ENCODE measurements at places on chromosomes 6 and 20.

GRCh38 chr20:35434085-35435005 is 3.7 kb downstream of the GDF5 start:
- no peak for DNase-seq

GRCh38 chr20:57678340-57678739 is 31.5 kb downstream of the PMEPA1 start:
- peak; percentile 85 for DNase-seq

GRCh38 chr20:16368645-16369292 is 204.5 kb downstream of the KIF16B start:
- no peak for DNase-seq

DNA sequence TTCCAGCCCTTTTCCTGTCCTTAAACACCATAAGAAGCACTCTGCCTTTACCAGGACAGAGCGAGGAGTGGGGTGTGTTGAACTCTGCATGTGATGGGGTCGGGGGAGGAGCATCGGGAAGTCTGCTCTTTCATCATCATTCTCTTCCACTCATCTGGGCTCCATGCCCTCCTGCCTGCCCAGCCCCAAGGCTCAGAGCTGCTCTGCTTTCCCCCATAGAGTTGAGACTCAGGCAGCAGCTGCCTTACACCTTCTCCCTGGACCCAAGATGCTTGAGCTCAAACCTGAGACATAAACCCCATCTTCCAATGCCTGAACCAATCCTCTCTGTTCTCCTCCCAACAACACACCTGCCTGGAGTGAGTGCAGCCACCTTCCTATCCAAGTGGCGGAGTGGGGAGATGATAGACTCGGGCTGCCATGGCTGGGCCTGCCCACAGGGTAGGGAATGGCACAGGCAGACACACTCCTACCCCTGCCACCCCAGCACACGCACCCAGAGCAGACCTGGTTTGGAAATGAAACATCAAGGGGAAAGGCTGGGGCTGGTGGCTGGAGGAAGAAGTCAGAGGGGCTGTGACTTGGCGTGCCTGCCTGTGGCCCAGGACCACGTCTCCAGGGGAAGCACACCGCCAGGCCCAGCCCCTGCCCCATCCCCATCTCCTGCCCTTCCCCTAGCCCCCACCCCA is 28.4 kb downstream of the TFEB start:
- DNase-seq, result no peak

DNA sequence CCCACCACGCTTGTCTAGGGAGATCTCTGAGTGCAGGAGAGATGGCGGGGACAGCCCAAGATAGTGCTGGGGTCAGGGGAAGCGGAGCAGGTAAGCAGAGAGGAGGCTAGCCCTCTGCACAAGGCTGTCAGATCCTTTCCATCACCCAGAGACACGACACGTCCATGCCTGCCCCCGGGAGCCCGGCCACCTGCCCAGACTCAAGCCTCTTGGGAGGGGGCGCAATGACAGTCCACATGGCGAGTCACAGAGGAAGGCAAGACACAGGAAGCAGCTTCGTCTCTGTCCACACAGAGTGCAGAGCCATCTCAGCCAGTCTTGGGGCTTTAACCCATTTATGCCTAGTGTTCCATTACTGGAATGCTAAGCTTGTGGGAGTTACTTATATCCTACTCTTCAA is 78.4 kb downstream of the PREX1 start:
- no peak for DNase-seq

- DNase-seq, result no peak
Measured at GRCh38 chr6:35367646-35368037, 25.3 kb downstream of the PPARD start.

DNA sequence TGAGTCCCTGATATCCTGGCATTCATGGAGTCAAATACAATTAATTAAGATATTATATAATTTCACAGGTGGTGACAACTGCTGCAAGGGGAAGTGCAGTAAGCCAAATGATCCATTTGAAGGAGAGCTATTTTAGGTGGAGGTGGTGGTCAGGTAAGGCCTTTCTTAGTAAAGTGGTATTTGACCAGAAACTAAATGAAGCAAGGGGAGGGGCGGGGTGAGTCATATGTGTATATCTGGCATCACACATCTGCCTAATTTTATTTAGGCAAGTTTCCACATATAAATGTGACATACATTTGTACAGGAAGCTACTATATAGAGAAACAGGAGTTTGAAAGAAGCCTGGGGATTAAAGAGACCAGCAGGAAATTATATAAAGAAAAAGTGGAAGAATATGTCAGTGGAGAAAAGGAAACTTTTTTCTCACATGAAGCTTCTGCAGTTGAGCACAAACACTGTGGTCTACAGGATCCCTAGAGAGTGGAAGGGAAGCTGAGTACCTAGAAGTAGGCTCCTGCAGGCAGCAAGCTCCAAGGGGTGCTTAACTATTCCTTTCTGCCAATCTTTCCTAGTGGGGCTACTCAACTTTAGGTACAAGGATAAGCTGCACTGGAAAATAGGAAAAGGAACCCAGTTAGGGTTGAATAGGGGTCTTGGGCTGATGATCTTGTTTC is 99.6 kb downstream of the OGFRL1 start:
- no peak for DNase-seq

DNA sequence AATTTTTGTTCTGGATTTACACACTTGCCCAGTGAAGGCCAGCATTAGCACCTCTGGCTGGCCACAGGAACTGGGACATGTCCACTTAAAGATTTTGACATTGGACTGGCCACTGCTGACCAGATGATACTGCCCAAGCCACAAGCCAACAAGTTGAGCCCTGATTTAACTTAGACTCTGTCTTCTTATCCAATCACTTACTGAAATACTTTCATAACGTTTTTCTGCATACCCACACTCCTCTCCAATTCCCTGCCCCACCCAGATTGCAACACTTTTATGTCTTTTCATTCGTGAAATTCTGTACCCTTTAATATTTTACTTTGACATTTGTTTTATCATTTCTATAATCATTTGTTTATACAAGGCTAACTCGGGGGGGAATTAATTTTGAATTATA is 170.3 kb upstream of the TAB2 start:
- DNase-seq, result no peak

GRCh38 chr20:2162823-2163166 is 61.2 kb downstream of the STK35 start:
- no peak for DNase-seq

DNA sequence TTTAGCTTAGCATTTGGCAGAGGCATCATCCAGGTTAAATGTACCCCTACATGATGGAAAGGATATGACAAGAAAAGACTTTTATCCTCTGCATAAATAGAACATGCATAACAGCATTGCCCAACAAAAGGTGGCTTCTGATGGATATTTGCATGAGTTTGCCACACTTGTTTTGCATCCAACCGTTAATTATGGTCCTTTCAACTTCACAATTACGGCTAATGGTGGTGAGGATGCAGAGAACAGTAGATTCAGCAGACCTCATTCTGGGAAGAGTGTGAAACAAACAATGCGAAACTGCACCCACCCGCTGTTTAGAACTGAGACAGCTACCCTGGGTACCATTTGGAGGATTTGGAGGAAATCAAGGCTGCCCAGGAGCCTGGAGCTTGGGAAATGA is 690.9 kb upstream of the CHD6 start:
- DNase-seq, result no peak

DNA sequence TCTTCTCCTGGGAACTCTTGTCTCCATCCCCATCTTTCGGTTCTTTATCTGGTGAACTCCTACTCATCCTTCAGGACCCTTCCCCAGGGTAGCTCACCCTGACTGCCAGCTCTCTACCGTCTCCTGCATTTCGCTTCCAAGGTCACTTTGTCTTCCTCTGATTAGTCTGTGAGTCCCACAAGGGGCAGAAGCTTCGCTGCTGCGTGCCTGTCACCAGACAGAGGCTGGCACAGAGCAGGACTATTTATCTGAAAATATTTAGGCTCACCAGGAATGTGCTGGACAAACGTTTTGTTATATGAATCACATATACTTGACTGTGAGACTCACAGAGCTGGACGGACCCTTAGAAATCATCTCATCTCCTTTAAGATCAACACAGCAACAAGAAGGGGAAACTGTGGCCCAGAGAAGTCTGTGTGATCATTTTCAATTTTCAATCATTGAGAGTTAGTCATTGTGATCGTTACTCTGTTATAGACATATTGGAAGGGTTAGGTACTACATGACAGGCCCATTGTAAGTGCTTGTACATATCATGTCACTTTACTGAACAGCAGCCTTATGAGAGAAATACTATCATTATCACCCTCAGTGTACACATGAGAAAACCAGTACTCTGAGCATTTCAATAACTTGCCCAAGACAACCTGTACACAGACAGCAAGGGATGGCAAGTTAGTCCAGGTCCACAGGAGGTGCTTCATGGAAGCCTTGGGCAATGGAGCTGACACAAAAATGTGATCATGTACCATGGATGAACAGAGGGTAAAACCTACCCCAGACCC is 51.4 kb downstream of the JPH2 start:
- no peak for DNase-seq

DNA sequence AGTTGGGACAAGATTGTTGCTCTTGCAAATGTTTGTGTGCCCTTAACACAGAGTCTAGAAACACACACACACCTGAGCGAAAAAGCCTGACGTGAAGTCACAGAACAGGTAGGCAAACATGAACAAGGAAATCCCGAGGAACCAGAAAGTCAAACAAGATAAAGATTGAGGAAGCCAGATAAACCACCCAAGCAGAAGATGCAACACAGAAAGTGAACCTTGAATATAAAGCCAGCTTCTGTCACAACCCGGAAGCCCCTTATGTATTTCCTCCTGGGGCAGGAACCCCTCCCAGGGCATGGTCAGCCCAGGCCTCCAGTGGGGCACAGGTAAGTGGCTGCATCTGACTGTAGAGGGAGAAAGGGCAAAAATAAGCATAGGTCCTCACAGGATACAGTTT is 158.2 kb upstream of the SUPT3H start:
- no peak for DNase-seq

GRCh38 chr6:72580281-72580940 is 41.5 kb upstream of the KCNQ5 start:
- DNase-seq, result peak; percentile 7

DNA sequence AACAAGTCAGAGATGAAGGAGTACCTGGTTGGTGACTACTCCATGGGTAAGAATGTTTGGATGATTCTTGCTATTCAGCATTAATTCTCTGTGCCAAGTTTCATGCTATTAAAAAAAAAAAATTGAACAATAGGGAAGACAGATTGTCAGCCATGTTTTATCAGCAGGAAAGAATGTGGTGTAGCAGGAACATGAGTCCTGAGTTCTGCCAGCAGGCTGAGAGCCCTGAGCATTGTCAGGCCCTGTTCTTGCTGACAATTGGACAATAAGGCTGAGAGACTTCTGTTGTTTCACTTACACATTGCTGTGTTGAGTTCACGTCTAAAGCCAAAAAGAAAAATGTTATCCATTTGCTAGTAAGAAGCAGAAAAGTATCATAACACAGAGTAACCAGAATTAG is 70.4 kb upstream of the SMIM28 start:
- DNase-seq, result no peak

- no peak for DNase-seq
Measured at GRCh38 chr6:74177506-74177905, 481.5 kb downstream of the CD109 start.

DNA sequence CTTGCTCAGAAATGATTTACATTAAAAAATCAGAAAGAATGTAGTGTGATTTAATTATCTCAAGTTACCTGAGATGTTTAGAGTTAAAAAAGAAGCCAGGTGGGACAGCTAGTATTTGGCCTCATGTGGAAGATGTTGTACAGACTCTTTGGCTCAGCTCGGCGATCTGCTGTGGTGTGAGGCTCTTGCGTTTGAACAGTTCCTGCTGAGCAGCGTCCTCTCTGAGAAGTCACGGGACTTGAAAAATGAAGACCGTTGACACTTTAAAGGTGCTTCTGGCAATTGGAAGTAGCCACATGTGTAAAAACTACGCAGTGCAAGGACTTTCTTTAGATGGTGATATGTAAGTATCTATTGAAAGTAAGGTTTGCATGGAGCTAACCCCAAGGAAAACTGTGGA is 169.0 kb downstream of the BACH2 start:
- DNase-seq, result no peak

- no peak for DNase-seq
Measured at GRCh38 chr20:50654904-50655303, 36.4 kb downstream of the RIPOR3 start.

DNA sequence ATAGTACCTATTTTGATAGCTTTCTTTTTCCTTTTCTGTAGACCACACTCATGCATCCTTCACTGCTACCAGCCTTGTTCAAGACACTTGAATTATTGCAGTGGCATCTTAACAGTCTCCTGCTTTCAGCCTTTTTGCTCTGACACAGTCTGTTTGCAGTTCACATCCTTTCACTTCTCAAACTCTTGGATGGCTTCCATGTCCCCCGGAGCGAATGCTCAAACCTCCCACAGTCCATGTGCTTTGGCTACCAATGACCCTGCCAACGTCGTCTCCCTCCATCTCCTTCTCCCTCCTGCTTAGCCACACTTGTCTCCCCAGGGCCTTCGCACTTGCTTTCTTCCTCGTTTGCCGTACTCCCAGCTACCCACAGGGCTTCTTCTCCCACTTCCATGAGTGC is 270.0 kb upstream of the ZFP64 start:
- DNase-seq, result no peak

- DNase-seq, result no peak
Measured at GRCh38 chr6:38492031-38492430, 147.7 kb downstream of the BTBD9 start.

DNA sequence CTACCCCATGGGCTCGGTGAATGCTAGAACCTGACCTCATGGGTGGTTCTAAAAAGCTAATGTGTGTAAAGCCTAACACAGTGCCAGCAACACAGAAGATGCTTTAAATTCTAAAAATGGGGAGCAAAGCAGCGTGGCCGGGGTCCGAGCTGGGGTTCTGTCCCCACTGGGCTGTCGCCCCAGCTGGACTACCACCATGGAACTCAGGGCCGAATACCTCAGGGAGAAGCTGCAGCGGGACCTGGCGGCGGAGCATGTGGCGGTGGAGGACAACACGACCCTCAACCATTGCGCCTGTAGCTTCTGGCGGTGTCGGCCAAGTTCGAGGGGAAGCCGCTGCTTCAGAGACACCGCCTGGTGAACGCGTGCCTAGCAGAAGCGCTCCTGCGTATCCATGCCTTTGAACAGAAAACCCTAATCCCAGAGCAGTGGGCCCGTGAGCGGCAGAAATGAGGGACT is 8.4 kb downstream of the SOX4 start:
- DNase-seq, result no peak

DNA sequence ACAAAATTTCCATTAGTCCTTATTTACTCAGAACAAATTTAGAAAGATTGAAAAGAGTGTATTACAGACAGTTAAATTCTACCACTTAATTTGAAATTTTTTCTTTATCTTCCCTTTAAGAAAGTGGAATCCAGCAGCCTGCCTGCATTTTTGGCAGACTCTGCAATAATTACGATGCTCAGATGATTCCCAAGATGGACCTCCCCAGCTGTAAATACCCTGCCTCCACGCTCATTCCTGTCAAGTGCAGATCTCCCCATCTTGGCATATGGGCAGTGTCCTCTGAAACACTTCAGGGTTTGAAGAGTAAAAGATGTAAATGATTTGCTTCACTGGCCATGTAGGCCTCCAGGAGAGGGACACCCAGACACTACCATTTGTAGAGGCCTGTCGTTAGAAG is 471.2 kb downstream of the PRKN start:
- DNase-seq, result no peak
